ENCODE measurements at places on chromosomes 13 and 19.
A peak's percentile ranks its signal among the peaks of the same experiment; 100 is the strongest.

DNA sequence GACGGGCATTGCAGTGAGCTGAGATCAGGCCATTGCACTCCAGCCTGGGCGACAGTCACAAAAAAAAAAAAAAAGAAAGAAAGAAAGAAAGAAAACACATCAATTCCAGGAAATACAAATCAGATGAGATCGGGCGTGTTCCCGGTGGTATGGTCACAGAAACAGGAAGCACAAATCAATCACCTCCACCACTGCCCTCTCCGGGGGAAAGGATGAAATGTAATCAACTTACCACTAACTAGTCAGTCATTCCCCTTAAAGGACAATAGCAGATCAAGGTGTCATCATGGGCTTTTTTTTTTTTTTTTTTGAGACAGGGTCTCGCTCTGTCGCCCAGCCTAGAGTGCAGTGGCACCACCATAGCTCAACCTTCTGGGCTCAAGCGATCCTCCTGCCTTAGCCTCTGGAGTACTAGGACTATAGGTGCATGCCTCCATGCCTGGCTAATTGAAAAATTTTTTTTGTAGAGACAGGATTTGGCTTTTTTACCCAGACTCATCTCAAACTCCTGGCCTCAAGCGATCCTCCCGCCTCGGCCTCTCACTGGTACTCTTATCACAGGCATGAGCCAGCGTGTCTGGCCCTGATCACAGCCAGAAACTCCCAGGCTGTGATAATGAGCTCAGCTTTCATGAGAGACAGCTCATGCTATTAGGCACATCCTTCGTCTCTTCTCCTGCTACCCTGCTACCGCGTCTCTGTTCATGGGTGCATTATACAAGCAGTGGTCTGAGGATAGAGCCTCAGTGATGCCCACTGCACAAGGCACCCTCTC is 6.8 kb upstream of the DPRX start:
- DNase-seq: no peak

DNA sequence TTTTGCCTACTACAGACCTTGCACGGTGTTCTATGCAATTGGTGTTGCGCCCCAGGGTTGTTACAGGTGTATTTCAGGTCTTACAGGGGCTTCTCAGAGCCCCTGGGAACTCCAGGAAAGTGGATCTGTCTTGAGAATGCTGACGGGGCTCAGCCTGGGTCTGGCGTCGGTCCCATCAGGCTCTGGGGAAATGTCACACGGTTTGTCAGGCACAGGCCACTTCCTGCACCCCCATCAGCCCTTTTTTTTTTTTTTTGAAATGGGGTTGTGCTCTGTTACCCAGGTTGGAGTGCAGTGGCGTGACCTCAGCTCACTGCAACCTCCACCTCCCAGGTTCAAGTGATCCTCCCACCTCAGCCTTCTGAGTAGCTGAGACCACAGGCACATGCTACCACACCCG is 13.2 kb downstream of the CLEC4G start:
- no peak for DNase-seq

DNA sequence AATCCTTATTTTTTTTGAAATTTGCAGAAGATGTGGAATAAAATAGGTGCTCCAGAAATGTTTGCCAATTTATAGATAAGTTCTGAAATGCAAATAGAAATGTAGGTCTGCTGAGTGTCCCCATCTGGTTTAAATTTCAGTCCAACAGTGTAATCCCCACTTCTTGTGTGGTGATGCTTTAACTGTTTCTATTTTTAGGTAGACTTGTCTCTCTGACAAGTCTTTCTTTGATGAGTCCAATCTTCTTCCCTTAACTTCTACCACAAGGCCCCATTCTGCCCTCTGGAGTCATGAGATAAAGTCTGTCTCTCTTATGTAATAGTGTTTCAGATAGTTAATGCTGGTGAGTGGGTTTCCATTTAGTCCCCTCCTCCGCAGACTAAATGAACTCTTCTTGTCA is 390.4 kb downstream of the RFC3 start:
- DNase-seq: no peak

DNA sequence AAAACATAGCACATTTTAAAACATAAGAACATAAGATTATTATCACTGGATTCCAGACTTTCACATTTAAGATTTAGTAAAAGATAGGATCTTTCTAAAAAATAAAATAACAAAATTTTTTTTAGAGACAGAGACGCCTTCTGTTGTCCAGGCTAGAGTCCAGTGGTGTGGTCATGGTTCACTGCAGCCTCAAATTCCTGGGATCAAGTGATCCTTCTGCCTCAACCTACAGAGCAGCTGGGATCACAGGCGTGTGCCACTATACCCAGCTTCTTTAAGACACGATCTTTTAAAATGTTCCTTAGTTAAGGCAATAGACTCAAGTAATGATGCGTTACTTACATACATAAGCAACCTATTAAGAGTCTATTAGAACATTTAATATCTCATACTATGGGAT is 32.7 kb downstream of the ALG5 start:
- DNase-seq: no peak

DNA sequence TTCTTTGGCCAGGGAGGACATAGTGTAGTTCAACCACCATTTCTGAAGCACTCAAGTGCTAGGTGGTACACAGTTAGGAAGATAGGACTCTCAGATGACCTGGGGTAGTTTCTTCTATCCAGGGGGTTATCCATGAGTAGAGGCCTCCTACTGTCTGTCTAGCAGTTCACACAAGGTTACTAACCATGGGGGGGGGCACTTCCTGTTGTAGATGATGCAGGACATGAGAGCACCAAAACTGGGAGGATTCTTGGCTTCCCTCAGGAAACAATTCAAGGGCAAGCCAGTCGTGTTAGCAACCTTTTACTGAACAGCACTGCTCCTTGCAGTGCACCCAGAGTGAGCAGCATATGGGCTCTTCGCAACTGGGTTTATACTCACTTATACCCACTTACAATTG is 8.9 kb upstream of the TPP2 start:
- no peak for DNase-seq

- peak; percentile 42 for DNase-seq
Observed at GRCh38 chr19:16001481-16002312, 52.9 kb downstream of the OR10H4 start.

DNA sequence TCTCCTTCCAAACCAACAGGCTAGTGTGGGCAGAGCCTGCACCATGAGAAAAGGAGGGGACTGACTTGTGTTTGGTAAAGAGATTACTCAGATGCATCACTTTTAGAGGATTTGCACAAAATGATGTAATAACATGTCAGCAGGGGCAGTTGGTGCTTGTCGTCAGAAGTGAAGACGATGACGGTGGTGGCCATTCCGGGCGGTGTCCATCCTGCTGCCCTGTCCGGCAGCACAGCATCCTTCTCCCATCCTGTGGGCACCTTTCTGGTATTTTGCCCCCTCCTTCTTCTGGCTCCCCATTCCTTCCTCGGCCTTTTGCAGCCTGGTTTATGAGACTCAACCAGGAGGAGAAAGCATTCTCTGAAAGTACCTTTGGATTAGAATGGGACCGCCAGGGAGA is 160.1 kb downstream of the TEX29 start:
- DNase-seq: no peak

DNA sequence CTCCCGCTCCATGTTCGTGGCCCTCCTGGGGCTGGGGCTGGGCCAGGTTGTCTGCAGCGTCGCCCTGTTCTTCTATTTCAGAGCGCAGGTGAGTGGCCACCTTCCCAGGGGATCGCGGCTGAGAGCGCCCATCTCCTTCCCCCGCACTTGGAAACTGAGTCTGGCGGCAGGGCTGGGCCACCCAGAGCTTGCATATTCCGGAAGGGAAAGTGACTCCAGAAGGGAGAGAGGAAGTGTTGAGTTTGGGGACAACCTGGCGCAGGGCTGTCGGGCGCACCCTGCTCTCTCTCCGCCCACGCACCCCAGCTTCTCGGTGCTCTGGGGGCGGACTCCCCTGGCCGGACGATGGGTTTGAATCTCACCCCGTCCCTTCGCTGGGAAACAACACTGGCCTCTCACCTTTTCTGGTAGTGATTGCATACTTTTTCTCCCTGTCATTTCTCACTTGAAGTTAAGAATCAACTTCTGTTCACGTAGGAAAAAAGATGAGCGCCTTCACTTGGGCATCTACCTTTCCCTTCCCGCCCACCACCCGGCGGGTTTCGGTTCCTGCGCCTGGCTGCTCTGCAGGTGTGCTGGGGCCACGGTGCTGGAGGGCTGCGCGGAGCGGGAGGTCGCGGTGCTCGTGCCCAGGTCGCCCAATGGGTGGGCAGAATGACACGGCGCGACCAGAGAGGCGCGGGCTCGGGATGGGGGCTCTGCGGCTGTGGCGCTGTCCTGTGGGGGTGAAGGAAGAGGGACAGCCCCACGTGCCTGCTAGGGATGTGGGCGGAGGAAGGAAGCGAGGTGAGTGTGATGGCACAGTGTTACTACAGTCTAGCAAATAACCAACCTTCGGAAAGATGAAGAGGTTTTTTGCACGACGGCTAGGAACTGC is 721 bp downstream of the TNFSF11 start:
- DNase-seq: no peak

GRCh38 chr19:4414800-4415321 is 12.4 kb downstream of the CHAF1A start:
- DNase-seq: no peak

DNA sequence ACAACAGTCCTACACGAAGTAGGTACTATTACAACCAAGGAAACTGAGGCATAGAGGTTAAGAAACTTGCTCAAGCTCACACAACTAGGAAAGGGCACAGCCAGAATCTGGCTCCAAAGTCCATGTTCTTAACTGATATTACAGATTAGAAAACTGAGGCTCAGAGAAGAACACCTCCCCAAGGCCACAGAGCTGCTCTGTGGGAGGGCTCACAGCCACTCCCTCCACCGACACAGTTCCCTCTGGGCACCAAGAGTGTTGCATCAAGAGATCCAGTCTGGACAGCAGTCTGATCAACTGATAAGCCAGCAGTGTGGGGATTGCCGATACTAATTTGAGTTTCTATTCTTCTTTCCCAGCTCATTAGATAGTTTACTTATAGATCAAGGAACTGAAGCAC is 29.5 kb downstream of the SLC15A1 start:
- DNase-seq: no peak

Measured in right forelimb (tissue), 1 donor.